Stimulated activated CD8-positive, alpha-beta memory T cell treated with anti-CD3 and anti-CD28 coated beads, Interleukin-15, amount 100 ng/mL, for 4 hours (primary cell): ENCODE measurements at places on chromosomes 16 and 17.

DNA sequence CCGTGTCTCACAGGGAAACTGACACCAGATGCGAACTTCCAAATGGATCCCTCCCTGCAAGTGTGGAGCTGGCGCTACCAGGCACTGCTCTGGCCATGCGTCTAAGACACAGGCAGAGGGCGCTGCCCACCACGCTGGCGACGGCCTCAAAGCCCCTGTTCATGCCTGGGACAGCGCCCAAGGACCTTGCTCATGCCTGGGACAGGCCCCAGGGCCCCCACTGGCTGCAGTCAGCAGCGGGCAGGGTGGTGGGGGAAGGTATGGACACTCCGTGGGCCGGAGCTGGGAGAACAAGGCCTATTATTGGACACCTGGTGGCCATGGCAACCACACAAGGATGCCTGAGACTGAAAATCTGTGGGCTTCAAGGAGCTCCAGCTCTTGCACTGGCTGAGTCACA lies 8.8 kb downstream of the ZG16B start:
- no peak for DNase-seq

DNA sequence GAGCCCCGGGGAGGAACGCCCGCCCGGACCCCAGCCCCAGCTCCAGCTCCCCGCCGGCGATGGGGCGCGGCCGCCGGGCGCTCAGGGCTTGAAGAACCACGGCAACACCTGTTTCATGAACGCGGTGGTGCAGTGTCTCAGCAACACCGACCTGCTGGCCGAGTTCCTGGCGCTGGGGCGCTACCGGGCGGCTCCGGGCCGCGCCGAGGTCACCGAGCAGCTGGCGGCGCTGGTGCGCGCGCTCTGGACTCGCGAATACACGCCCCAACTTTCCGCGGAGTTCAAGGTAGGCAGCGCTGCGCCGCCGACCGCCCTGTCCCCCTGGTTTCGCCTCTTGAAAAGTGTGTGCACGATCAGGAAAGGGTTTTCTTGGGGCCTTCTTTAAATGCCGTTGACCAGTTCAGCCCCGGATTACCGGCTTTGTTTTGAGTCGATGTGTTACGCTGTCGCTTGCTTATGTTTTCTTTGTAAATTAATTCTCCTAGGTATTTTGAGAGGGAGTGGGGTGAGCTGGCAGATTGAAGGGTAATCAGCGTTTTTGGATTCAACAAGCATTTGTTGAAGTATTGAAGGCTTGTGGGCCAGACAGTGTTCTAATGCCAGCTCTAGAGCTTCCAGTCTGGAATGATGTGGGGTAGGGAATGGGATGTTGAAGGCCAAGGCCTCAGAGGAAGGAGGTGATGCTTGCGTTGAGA lies 681 bp downstream of the USP43 start:
- peak; percentile 4 for DNase-seq

DNA sequence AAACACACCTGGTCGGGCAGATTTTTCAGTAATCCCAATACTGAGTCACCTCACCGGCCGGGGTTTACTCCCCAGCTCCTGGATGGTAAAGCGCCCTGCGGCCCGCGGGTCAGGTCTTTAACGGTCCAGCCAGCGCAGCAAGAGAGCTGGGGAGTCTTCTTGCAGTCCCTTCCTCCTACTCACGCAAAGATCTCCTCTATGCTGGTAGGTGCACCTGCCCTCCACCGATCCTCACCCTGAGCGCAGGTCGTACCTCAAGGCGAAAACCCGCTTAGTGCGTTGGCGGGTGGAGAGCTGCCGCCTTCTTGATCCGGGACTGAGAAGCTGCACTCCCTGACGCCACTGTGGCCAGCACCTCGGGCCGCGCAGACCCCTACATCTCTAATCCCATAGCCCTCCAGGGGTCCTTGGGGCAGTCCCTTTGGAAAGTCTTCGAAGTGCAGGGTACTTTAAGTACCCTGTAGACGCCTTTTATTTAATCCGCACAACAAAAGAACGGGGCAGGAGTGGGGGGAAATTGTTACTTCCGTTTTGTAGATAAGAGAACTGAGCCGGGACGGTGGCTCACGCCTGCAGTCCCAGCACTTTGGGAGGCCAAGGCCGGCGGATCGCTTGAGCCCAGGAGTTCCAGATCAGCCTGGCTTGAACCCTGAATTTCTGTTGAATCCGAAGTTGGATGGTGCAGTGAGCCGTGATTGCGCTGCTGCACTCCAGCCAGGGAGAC lies 10.4 kb upstream of the HOXB13 start:
- DNase-seq = no peak

DNA sequence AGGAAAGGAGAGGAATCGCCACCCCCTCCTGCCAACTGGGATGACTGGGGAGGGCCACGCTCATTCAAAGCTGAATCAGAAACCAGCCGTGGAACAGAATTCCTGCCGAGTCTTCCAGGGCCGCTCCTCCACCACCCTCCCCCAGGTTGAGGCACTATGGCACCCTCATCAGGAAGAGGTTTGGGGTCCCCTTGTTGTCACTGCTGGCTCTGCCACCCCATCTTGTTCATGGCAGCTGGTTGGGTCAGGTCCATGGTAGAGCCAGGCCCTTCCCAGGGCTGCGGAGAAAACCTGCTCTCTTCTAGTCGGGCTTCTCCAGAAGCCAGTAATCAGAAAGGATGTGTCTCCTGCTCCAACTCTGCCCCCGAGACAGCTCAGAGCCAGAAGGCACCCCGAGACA lies 41.8 kb downstream of the KCNJ12 start:
- DNase-seq = no peak

- DNase-seq = no peak
These were observed 1.1 kb downstream of the ARL4D start for GRCh38 chr17:43399839-43400328.

GRCh38 chr17:7579834-7580603 lies 581 bp downstream of the CD68 start:
- no peak for DNase-seq

GRCh38 chr17:5282642-5283217 lies 646 bp downstream of the RABEP1 start:
- DNase-seq = no peak

DNA sequence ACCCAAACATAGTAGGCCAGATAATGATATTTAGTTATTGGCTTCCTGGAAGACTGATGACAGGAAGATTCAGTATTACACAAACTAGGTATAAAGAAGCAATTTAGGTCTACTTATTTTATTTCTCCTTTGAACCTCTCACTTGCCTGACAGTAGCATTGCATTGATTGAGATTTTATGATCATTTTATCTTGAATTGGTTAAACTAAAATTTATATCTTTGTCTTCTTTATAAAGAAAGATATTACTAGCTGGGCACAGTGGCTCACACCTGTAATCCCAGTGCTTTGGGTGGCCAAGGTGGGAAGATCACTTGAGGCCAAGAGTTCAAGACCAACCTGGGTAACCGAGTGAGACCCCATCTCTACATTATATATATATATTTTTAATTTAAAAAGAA lies 14.4 kb downstream of the HLF start:
- no peak for DNase-seq

DNA sequence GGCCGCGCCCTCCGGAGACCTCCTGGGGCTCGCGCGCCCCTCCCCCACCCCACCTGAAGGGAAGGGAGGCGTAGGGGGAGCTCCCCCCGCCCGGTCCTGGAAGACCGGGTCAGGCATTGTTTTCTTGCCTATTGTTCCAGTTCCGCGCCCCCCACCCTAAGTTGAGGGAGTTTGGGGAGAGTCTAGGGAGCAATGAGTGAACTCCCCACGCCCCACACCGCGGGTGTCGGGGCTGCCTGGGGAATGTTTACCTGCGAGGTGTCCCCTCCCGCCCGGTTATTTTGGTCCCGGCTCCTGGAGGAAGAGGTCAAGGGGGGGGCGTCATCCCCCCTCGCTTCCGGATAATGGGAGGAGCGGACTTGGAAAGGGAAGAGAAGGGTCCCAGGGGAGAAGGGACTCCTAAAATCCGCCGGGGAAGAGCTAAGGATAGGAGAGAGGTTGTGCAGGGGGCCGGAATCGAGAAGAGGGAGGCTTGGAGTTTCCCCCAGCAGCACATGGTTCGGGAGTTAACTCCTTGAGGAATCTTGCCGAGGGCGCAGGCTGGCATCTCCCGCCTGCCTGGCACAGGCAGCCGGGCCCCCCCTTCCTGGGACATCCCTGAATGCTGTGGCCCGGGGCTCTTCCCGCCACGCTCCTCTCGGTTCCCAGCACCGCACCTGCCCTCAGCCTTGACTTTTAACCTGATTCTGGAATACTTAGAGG lies 881 bp downstream of the MLLT6 start:
- no peak for DNase-seq

DNA sequence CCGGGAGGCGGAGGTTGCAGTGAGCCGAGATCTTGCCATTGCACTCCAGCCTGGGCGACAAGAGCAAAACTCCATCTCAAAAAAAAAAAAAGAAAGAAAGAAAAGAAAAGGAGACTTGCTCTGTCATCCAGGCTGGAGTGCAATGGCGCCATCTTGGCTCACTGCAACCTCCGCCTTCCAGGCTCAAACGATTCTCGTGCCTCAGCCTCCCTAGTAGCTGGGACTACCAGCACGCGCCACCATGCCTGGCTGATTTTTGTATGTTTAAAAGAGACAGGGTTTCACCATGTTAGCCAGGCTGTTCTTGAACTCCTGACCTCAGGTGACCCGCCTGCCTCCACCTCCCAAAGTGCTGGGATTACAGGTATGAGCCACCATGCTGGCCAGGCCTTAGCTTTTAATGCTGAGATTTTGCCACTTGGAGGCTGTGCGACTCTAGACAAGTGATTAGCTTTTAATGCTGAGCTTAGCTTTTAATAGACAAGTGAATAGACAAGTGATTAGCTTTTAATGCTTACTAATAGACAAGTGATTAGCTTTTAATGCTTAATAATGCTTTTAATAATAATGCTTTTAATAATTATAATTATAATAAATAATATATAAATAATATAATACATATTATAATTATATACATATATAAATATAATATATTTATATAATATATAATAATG lies 9.6 kb downstream of the LDAF1 start:
- DNase-seq = no peak

GRCh38 chr16:27398894-27399853 lies 2.8 kb upstream of the IL21R start:
- no peak for DNase-seq

DNA sequence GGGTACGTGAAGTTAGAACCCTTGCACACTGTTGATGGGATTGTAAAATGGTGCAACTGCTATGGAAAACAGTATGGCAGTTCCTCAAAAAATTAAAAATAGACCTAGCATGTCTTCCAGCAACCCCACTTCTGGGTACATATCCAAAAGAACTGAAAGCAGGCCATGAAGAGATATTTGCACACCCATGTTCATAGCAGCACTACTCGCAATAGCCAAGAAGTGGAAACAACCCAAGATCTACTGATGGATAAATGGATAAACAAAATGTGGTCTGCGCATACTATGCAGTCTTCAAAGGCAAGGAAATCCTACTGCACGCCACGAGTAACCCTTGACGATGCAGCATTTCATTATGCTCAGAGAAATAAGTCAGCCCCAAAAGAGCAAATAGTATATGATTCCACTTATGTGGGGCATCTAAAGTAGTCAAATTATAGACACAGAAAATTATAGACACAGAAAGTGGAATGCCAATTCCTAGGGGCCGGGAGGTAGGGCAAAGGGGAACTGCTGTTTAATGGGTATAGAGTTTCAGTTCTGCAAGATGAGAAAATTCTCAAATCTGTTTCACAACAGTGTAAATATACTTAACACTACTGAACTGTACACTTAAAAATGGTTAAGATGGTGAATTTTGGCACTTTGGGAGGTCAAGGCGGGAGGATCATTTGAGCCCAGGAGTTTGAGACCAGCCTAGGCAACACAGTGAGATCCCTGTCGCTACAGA lies 17.2 kb downstream of the CORO7 start:
- no peak for DNase-seq

DNA sequence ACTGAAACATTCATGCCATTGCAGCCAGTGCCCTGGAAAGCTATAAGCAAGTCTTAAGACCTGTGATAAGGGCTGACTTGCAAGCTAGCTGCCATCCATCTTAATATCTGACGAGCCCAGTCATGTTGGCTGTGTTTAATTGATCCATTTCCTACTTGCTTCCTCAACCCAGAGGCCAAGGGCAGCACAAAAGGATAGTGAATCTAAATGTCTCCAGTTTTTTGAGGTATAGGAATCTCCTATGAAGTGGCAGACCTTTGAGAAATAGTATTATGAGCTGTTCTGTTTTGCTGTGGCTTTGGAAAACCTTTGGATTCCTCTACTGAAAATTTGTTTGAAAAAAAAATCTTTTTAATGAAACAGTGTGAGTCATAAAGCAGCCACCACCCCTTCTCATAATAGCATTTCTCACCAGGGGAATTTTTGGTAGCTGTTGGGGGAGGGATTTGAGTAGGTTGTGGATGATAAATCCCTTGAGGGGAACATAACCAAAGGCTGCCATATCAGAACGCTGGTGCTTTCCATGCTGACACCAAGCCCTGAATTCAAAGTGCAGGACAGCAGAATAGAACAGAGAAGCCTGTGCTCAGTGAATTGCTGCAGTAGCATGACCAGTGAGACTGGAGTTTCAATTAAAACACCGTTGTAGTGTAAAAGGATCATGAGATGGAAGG lies 12.9 kb downstream of the ZNRF1 start:
- DNase-seq = no peak

DNA sequence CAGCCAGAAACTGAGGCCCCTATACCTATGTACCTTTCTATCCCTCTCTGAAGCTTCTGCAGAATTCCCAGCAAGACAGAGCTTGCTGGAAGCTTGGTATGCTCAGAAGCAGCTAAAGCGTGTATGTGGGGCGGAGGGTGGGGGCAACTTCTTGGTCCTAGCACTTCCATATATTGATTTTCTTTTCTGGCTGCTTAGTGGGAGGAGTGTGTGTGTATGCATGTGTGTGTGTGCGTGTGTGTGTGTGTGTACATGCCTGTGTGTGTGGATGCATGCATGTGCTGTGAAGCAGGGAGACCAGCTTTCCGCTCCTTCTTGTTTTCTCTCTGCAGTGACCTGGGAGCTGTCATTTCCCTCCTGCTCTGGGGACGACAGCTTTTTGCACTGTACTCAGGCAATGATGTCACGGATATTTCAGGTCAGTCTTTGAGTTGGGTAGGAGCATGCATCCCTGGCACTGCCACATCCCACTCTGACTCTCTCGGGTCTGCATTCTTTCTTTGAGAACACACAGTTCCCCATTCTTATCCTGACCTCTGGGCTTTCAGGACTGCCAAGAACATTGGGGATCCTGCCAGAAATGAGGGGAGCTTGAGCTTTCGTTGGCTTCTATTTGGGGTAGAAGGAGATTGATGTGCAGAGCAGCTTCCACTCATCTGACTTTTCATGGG lies 10.7 kb downstream of the HPR start:
- no peak for DNase-seq

GRCh38 chr16:15672514-15673167 lies 22.6 kb downstream of the NDE1 start:
- peak; percentile 11 for DNase-seq

- DNase-seq = no peak
These were observed 797 bp downstream of the GRB7 start for GRCh38 chr17:39738568-39738901.

- DNase-seq = no peak
These were observed 37.5 kb upstream of the CCR7 start for GRCh38 chr17:40602445-40603443.
